PC-9 (cell line): ENCODE measurements at places on chromosomes 6 and 20. TPM values are rescaled to one million over a fixed set of nuclear protein-coding genes. Genes with fewer than 3 reads are reported as not detected.

Gene AGPAT4
- total RNA-seq = 0.07 and 0.10 TPM in 2 replicates

Gene SENP6
- 68.0 and 70.4 TPM in 2 replicates for total RNA-seq

Gene PTPRK
- 82.5 and 89.3 TPM in 2 replicates for total RNA-seq

Gene ISM1
- not detected in 2 replicates for total RNA-seq

Gene SLC22A3
- total RNA-seq = not detected in 2 replicates

Gene CRIP3
- total RNA-seq = 5.7 and 10.0 TPM in 2 replicates

Gene VSX1
- 0.65 and 1.5 TPM in 2 replicates for total RNA-seq

Gene RAB44
- total RNA-seq = not detected in 2 replicates

DNA sequence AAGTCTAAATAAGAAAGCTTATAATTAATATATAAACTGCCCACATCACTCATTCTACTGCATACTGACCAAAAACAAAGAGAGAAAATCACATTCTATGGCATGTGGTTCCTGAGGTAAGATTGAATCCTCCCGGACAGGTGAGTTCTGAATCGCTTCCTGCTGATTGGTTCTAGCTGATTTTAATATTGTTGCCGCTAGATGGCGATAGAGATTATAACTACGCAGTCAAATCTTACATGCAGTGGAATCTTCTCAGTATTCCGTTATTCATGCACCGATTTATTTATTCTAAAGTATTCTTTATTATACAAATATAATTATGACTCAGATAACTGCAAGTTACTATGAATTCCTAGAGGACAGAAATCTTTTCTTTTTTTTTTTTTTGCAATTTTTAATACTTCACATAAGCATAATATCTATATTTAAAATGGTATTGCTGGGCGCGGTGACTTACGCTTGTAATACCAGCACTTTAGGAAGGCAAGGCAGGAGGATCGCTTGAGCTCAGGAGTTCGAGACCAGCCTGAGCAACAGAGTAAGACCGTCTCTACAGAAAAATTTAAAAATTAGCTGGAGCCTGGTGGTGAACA is 24.2 kb upstream of the TMX4 start:
- DNase-seq = peak; percentile 12

DNA sequence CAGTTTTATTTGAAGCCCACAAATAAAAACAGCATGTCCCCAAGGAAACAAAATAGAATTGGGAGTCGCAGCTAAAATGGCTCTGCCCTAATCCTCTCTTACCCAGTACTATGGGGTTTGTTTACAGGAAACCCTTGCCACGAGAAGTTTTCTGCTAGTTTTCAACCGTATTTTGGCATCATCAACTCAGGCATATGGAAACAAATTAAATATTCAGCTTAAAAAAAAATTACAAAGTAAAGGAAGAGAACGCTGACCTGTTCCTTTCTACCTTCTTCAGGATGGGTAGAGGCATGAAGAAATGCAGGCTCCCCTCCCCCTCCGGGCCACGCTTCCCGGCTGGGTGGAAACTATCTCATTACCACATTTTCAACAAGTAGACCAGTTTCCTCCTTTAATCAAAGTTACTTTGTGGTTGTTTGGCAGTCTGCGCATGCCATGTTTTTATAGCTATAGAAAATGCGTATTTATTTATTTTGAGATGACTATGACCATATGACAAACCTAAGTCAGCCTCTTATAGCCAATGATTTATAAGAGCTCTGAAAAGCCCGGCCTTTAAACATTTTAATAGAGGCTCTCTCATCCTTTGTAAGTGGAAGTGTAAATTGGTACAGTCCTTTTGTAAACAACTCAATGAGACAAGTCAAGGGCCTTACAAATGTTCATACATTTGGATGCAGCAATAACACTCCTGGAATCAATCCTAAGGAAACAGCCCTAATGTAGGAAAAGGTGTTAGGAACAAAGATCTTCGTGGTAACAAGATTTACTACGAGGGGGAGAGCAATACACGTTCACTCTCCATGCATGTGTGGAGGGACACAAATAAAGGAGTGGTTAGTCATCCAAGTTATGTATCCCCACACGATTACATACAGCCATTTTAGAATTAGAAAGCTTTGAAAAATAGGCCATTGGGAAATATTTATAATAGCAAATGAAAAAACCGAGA is 16.1 kb upstream of the ZNF217 start:
- DNase-seq = no peak

DNA sequence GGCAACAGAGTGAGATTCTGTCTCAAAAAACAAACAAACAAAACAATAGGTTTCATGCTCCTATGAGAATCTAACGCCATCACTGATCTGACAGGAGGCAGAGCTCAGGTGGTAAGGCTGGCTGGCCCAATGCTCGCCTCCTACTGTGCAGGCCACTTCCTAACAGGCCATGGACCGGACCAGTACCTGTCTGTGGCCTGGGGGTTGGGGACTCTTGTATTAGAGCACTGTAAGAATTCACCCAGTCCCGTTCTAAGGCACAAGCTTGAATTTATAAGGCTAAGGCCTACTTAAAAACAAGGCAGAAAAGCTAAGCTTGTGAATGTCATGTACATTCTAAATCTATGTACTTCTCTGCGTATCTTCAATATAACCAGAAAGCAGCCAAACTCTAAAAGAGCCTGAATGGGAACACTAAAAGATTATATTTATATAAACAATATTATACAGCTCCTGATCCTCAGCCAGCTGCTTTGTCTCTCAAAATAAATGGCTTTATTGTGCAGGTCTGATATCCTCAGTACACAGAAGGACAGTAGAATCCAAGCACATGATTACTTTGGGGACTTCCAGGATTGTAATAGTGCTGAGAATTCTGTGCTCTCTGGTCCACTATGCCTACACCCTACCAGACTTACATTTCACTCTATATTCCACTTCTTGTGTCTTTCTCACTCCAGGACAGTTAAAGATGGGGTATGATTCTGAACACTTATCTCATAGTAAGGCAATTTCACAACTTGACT is 64.5 kb upstream of the DST start:
- no peak for DNase-seq

GRCh38 chr20:62301111-62301668 is 1.6 kb upstream of the ADRM1 start:
- no peak for DNase-seq

DNA sequence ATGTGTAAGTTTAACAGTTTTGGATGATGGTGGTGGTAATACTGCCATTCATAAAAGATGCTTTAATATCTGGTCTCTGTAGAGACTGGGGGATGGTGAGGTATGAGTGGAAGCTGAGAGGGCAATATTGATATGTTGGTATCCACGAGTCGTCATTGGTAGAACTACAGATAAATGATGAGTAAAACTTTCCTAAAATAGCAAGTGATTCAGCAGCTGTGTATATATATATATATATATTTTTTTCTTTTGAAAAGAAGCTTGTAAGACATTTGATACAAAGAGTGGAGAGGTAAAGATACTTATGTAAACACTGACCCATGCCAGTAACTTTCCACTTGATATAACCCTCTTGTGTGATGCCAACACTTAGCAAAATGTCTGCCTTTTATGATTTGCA is 41.7 kb upstream of the CITED2 start:
- no peak for DNase-seq

DNA sequence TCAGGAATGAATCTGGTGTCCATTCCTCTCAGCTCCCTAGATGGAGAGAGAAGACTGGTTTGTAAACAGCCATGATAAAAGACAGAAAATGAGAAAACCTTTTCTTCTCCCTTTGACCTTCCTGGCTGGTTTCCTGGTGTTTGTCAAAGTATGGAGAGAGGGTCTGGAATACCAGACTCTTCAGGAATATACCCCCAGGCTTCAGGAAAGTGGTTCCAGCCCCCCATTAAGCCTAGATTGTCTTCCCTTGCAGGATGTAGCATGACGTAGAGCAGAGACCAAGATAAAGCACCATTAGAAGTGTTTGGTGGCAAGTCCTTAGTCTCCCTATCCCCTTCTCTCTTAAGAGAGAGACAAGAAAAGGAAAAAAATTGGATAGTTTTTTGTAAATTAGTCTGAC is 51.1 kb downstream of the EIF2S2 start:
- DNase-seq = no peak

DNA sequence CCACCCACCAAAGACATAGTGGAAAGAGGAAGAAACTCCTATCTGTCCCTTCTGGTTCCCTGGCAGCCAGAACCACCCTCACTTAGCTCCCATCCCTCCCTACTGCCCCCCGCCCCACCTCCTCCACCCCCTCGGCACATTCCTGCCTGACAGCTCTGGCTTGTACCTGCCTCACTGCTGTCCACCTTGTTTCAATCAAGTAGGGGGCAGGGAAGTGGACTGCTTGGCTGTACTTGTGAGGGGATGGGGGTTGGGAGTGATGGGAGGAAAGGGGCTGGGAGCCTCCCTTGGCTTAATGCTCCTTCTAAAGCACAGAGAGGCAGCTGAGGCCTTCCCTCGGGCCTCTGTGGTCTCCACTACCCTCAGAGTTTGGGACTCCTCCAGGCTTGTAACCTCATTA is 22.1 kb upstream of the ZNF76 start:
- no peak for DNase-seq

- DNase-seq = no peak
Measured at GRCh38 chr6:159969204-159969912, 476 bp downstream of the IGF2R start.

DNA sequence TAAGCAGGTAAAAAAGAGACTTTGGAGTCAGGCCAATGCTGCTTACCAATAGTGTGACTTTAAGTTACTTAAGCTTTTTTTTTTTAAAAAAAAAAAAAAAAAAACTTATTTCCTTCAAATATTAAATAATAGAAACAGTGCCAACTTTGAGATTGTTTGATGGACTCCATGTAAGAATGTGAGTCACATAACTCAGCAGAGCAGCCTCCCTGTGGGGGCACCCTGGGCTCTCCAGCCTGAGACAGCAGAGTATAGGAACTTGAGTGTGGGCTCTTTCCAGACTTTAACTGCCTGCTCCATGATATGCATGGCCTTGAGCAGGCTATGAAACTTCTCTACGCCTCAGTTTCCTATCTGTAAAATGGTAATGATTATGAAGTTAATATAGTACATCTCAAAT is 113.3 kb upstream of the SAMD5 start:
- DNase-seq = no peak

DNA sequence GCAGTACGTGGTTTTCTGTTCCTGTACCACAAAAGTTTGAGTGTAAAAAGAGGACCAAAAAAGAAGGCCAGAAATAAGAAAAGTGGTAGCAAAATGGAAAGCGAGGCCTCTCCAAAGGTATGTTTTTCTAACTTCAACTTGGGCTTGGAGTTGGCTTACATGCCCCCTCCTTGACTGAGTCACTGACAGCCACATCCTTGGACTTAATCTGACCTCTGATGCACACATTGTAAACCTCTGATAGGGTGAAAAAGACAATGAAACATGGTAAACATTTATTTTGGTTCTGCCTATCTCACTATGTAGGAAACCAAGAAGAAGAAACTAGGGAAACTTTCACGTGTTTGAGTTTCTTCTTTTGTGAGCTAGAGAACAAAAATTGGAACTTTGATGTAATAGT is 503.2 kb upstream of the ID4 start:
- DNase-seq = peak; percentile 43

DNA sequence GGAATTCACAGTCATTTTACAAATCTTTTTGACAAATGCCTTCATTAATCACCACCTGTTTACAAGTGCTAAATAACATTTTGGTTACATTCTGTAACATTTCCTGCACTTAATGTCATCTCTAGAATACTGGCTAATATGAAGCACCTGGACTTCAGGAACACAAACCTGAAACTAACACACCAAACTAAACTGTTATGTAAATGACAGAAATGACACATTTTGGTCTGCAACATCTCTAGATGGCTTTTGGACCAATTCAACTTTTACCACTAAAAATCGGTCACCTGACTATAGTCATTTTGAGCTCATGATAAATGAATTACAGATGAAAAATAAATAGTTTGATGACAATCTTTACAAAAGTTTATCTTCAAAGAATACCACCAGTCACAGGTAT is 80.6 kb downstream of the ATG5 start:
- no peak for DNase-seq

DNA sequence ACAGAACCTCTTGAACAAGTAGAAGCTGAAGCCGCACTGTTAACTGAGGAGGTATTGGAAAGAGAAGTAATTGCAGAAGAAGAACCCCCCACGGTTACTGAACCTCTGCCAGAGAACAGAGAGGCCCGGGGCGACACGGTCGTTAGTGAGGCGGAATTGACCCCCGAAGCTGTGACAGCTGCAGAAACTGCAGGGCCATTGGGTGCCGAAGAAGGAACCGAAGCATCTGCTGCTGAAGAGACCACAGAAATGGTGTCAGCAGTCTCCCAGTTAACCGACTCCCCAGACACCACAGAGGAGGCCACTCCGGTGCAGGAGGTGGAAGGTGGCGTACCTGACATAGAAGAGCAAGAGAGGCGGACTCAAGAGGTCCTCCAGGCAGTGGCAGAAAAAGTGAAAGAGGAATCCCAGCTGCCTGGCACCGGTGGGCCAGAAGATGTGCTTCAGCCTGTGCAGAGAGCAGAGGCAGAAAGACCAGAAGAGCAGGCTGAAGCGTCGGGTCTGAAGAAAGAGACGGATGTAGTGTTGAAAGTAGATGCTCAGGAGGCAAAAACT is 40.1 kb downstream of the ZBTB2 start:
- no peak for DNase-seq

DNA sequence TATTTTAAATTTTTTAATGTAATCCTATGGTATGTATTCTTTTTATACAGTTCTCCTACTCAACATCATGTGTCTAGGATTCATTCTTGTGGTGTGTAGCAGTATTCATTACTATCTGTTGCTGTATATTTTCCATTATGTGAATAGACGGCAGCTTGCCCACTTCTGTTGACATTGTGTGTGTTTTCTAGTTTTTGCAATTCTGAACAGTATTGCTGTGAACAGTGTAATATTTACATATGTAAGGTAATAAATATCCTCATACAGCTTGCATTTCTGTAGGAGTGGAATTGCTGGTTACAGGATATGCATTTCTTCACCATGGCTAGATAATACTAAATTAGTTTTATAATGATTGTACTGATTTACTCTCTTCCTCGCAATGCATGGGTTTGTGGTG is 51.9 kb downstream of the SCAF8 start:
- DNase-seq = no peak

DNA sequence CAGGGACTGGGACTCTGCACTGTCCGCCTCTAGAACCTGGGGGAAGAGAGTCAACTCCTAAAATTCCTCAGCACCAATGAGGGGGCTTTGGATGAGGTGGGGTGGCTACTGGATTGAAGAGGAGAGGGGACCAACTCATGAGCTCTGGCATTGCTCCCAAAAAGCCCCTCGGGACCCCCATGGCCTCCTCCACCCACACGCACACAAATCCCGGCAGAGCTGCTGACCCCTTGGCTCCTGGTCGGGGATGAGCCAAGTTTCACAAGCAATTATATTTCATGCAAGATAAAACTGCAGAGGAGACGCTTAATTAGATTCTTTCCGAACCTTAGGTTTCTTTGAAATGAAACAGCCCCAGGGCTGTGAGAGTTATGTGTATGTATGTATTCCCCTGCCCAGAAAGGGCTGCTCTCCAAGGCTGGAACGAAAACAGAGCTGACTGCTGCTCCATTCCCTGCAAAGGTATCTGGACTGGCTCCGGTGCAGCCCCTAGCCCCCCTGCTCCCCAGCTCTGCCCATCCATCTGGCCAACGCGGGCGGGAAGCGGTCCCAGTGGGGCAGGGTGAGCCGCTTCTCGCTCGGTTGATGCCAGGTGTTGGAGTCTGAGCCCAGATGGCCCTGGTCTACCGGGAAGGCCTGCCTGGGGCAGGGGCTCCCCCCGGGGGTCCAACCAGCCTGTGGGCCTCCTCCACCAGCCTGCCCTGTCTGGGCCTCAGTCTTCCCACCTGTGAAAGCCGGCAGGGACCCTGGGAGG is 46.8 kb upstream of the STX16 start:
- no peak for DNase-seq
